Stimulated activated CD8-positive, alpha-beta memory T cell treated with anti-CD3 and anti-CD28 coated beads, Interleukin-7, amount 100 ng/mL, for 1 hour (primary cell): ENCODE measurements at places on chromosomes 13 and 19.

GRCh38 chr19:33819880-33820781, 23.5 kb downstream of the KCTD15 start:
- no peak for DNase-seq

GRCh38 chr19:29565171-29565570, 39.4 kb downstream of the VSTM2B start:
- DNase-seq: no peak

DNA sequence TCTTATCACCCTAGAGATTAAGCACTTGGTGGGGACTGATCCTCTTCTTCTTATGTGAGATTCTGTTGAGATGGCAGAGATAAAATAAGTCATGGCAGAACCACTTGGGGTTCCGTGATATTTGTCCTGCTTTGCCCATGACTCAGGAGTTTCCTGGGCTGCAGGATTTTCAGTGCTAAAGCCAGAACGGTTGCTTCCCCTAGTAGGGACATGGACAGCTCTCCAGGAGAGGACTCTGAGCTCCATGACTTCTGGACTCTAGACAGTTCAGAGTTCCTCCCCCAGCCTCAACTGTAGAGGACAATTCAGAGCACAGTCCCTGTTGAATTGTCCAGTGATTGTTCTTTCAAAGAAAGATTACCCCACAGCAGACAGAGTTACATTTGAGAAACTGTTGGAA, 98.8 kb downstream of the OLFM4 start:
- no peak for DNase-seq

GRCh38 chr13:93413972-93414717, 187.5 kb downstream of the GPC6 start:
- no peak for DNase-seq

DNA sequence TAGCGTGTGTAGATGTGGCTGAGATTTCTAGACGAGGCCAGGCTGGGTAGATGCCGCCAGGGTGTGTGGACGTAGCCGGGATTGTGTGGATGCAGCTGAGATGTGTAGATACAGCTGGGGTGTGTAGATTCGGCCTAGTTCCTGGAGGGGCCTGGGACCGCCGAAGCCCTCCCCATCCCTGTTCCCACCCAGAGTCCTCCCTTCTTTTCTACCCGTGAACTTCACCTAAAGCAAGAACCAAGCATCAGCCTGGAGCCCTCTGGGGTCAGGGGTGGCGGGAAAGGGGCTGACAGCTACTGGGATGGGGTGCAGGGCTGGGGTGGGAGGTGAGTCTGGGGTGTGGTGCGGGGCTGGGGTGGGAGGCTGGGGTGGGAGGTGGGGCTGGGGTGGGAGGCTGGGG, 768 bp downstream of the TMPRSS9 start:
- DNase-seq: no peak

- DNase-seq: no peak
Measured at GRCh38 chr19:47723581-47723940, 10.3 kb downstream of the EHD2 start.

GRCh38 chr13:58474581-58474980, 843.0 kb downstream of the PCDH17 start:
- no peak for DNase-seq

- DNase-seq: no peak
Measured at GRCh38 chr13:30798776-30799355, 63.5 kb downstream of the ALOX5AP start.

- DNase-seq: no peak
Measured at GRCh38 chr13:24692561-24692960, 12.4 kb downstream of the ATP12A start.

GRCh38 chr19:45771311-45771933, 2.4 kb upstream of the SIX5 start:
- no peak for DNase-seq

DNA sequence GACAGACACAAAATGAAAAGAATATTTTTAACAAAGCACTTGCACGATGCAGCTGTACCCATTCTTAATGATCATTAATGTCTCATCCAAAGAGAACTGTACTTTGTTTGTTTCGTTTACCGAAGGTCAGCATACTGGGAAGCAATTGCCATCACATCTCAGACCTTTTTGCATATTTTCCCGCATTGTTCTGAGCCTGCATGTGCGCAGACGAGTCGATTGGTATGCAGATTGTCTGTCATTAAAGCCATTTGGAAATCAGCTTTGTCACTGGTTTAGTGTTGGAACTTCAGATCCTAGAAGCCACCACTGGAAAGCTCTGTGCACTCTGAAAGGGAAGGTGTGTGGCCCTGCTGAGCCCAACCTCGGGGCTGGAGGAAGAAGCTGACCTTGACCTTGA, 15.6 kb downstream of the SPACA7 start:
- DNase-seq: no peak

DNA sequence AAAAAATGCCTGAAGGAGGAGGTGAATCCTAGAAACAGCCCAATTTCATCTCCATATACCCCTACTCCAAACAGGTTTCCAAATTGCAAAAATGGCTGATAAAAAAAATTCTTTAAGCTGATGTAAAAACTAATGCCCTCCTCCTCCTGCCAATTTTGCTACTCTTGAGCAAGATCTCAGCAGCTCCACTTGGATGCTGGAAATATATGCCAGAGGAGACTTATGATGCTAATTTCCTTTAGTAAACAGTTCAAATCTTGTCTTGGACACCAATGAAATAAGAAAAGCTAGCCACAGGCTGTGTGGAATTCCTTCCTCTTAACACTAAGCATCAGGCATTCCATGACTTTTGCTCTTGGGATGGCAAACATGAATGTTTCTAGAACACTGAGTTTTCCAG, 67.5 kb downstream of the INSR start:
- DNase-seq: no peak

- DNase-seq: no peak
Measured at GRCh38 chr13:99559560-99559959, 58.3 kb downstream of the TM9SF2 start.

- no peak for DNase-seq
Measured at GRCh38 chr13:40814803-40815202, 25.4 kb downstream of the SLC25A15 start.

DNA sequence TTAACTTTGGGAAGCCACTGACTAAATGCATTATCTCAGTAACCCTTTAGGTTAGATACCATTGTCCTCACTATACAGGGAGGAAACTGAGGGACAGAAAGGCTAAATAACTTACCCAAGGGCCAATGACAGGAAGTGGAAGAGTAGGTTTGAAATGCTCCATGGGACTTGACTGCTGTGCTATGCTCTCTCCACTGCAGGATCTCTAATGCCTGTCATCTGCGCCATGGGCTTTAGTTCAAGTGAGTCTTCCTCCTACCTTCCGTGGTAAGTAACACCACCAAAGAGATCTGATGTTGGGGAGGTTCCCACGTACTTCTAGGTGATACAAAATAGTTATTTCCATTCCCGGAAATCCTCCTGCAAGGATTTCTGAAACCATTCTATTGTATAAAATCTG, 3.7 kb downstream of the DLEU7 start:
- DNase-seq: no peak

DNA sequence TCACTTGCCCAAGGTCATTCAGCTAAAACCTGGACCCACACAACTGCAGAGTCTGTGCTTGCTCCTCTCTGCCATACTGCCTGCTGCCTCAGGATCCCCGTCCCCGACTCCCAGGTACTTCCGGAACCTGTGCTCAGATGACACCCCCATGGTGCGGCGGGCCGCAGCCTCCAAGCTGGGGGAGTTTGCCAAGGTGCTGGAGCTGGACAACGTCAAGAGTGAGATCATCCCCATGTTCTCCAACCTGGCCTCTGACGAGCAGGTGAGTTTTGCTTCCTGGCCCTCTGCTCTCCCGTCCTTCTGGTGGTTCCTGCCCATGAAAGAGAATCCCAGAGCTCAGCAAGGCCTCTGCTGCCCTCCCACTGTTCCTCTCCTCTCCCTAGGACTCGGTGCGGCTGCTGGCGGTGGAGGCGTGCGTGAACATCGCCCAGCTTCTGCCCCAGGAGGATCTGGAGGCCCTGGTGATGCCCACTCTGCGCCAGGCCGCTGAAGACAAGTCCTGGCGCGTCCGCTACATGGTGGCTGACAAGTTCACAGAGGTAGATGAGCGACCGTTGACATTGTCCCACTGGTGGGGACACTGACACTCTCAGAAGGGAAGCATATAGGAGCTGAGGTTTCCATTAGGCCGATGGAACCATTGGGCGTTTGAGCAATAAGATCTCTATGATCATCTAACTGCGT, 22.9 kb downstream of the PPP2R1A start:
- DNase-seq: no peak

- DNase-seq: no peak
Measured at GRCh38 chr13:98785405-98785804, 32.9 kb upstream of the SLC15A1 start.

DNA sequence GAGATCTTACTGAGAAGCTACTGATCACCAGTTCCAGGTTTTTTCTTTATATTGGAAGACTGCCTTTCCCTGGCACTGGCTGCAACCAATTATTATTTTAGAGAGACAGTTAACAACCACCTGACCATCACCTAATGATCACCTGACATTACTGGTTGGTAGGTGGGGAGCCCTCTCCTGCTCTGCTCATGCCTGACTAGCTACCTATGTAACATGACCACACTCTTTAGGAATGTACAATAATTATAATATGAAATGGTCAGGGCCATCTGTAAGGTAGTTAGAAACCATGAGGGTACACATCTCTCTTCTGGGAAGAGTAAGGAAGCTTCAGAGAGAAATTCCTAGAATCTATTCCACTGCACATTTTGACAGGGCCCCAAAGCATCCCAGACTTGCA, 59.0 kb upstream of the SCEL start:
- DNase-seq: no peak

- DNase-seq: no peak
Measured at GRCh38 chr19:40754611-40755247, 3.7 kb downstream of the SNRPA start.

DNA sequence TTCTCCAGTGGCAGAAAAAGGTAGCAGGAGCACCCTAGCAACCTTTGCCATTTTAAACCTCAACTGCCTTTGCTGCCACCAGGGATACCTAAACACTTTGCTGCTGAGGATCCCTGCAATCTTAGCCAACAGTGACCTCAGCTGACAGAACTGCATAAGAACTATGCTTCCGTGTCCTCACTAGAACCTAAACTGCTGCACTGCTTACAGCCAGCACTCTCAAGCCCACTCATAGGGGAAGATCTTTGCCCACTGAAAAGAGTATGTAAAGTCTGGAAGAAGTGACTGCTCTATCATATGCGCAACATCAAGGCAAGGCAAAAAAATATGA, 270.0 kb upstream of the PCDH20 start:
- DNase-seq: no peak

- no peak for DNase-seq
Measured at GRCh38 chr19:5326986-5327623, 13.5 kb downstream of the PTPRS start.

DNA sequence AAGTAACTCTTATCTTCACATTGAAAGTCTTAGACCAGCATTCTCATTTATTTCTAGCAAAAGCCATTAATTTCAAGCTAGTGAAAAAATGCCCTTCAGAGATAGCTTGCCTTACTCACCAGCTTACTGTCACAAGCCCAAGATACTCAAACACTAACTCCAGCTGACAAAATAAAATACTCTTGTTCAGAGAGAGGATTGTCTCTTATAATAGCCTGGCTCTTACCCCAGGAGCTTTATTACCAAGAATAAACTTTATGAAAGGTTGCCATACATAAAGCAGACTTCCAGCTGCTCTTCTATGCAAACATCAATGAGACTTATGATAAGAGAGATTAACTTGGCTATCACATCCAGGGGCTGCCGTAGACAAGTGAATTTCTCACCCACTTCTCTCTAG, 53.6 kb downstream of the XPO4 start:
- no peak for DNase-seq

- no peak for DNase-seq
Measured at GRCh38 chr13:28117689-28118377, 17.5 kb upstream of the FLT3 start.
